ENCODE measurements at places on chromosomes 2 and 18.

- no peak for DNase-seq
These were observed 225.8 kb upstream of the ZNF804A start for GRCh38 chr2:184372484-184372883.

- DNase-seq: no peak
These were observed 35.4 kb upstream of the REEP1 start for GRCh38 chr2:86372641-86373502.

DNA sequence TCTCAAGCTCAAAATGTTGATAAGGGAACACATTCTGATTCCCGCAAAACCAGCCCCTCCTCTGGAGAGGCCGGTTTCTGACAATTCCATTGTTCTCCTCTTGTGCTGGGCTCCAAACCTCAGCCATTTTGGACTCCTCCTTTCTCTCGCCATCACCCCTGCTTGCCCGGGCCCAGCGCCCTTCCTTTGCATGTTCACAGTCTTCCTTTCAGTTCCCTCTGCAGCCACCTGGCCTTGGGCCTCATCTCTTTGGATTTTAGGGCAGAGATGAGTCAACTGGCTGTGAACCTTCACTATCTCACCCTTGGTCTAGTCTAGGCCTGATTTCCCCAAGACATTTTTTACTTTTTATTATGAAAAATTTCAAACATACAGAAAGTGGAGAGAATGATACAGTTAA lies 155.9 kb upstream of the MAP3K20 start:
- DNase-seq: no peak

DNA sequence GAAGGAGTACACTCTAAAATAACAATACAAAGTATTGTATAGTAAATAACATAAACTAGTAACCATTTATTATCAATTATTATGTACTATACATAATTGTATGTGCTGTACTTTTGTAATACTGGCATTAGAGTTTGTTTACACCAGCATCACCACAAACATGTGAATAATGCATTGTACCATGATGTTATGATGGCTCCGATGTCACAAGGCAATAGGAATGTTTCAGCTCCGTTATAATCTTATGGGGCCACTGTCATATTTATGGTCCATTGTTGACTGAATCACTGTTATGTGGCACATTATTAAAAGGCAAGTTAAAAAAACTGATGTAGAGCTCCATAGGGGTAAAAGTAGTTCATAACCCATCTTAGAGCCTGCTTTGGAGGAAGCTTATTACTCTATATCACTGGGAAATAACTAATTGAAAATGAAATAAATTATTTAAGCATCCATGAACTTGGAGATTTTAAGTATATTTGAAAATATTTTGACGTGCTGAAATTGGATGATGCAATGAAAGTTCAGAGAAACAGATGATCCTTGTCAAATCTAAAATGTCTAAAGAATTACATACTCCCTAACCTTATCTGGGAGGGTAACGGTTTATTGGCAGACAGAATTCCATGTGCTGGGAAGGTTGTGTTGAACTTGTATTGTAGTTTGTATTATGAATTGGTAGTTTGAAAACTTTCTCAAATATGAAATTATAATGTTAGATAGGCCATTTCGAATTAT lies 2.4 kb downstream of the SKA1 start:
- DNase-seq: no peak

DNA sequence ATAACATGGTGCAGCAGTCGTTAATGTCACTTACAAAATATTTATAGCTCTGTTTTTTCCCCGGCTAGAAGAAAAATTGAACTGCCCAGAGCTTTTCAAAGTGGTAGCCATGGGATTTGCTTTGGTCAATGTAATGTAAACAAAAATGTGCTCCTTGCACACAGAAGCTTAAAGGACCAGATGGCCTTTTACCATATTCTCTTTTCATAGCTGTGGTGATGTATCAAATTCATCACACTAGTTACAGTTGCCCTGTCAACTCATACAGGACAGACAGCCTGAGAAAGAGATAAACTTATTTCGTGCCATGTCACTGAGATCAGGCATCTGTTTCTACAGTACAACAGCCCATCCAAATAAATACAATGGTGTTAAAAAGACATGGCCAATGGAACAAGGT lies 368.1 kb upstream of the CDH19 start:
- no peak for DNase-seq

GRCh38 chr2:65437392-65438135 lies 5.2 kb upstream of the SPRED2 start:
- no peak for DNase-seq

- DNase-seq: no peak
These were observed 5.7 kb downstream of the KLHL23 start for GRCh38 chr2:169739351-169739750.

GRCh38 chr2:109638795-109639194 lies 24.6 kb downstream of the SOWAHC start:
- no peak for DNase-seq

- DNase-seq: no peak
These were observed 869.0 kb downstream of the TRIB2 start for GRCh38 chr2:13585732-13586131.

DNA sequence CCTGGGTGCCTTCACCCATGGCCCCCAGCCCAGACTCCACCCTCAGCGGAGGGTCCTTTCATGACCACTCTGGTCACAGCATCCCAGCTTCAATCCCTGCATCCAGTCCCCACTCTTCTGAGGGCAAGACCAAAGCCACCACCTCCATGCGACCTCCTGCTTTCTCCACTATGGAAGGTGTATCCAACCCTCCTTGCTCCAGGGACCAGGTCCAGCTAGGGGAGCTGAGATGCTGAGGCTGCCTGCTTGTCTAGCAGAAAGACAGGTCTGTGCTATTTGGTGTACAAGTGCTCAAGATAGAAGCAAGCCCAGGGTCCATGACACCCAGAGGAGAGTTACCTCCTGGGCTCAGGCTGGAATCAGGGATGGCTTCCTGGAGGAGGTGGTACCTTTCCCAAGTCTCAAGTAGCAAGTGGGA lies 73.8 kb upstream of the RAB6C start:
- DNase-seq: no peak

GRCh38 chr18:69387186-69387585 lies 13.5 kb upstream of the DOK6 start:
- DNase-seq: no peak

GRCh38 chr2:145356056-145356455 lies 836.1 kb upstream of the ZEB2 start:
- DNase-seq: no peak

- no peak for DNase-seq
These were observed 8.9 kb downstream of the EPC2 start for GRCh38 chr2:148653437-148653836.

GRCh38 chr2:16256601-16257321 lies 316.4 kb downstream of the MYCN start:
- DNase-seq: no peak

- DNase-seq: no peak
These were observed 634.6 kb upstream of the SLC39A10 start for GRCh38 chr2:195022508-195022830.

- DNase-seq: no peak
These were observed 150.0 kb upstream of the AGAP1 start for GRCh38 chr2:235343869-235344268.

All from HL-60 (cell line).